ENCODE measurements at places on chromosomes 4 and X.
A peak's percentile ranks its signal among the peaks of the same experiment; 100 is the strongest.

GRCh38 chr4:162981823-162982222, 184.9 kb downstream of the NAF1 start:
- DNase-seq, result no peak

- no peak for DNase-seq
Observed at GRCh38 chr4:145081756-145082155, 16.2 kb downstream of the ANAPC10 start.

GRCh38 chrX:98795636-98796035, 1614.4 kb downstream of the PCDH19 start:
- peak; percentile 84 for DNase-seq

DNA sequence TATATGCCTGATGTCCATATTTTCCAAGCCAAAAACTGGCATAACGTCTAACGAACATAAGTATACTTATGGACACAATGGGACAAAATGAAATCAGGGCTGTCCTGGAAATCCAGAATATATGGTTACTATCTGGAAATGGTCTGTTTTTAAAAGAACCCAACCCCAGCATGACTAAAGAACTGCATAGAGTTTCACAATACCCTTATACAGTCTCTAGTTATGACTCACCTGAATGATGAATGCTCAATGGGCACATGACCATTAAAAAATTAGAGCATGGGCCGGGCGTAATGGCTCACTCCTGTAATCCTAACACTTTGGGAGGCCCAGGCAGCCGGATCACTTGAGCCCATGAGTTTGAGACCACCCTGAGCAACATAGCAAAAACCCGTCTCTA, 31.8 kb downstream of the AMMECR1 start:
- DNase-seq, result peak; percentile 62

GRCh38 chr4:40686081-40686913, 56.6 kb upstream of the RBM47 start:
- no peak for DNase-seq

DNA sequence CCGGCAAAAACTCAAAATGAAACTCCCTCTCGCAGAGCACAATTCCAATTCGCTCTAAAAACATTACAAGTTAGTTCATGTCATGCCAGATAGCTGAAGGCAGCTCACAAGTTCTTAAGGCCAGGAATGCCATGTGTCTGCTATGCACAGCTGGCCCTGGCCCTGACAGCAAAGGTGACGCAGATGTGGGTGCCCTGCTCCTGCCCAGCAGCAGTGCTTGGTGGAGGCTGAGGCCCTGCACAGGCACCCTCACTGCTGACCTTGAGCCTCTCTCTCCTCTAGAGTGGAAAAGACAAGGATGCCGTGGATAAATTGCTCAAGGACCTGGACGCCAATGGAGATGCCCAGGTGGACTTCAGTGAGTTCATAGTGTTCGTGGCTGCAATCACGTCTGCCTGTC, 2.9 kb downstream of the S100P start:
- peak; percentile 78 for DNase-seq

GRCh38 chrX:107600366-107600765, 27.9 kb upstream of the PRPS1 start:
- no peak for DNase-seq

- DNase-seq, result no peak
Observed at GRCh38 chr4:23697001-23697528, 192.8 kb downstream of the PPARGC1A start.

GRCh38 chrX:53421125-53421524, 1.3 kb downstream of the SMC1A start:
- no peak for DNase-seq

DNA sequence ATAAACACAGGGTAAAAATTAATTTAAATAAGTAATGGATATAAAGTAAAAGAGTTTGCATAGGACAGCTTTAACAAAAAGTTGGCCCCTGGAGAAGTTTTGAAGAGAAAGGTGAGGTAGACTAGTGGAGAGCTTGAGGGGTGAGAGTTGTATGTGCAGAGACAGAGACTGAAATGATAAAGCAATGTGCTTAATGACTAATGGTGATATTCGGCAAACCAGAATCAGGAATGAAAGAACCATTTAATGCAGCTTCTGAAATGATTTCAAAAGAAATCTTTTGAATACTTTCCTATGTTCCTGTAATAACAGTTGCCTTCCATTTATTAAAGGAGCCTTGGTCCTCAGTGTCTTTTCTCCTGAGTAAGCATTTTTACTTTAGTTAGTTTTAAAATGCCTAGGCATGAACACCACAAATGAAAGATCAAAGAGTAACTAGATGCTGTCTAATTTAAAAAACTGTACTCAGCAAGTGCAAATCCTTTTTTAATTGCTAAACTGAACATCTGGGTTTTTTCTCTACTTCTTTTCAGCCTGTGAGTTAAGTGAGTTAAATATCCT, 28.5 kb downstream of the CAMK2D start:
- no peak for DNase-seq

DNA sequence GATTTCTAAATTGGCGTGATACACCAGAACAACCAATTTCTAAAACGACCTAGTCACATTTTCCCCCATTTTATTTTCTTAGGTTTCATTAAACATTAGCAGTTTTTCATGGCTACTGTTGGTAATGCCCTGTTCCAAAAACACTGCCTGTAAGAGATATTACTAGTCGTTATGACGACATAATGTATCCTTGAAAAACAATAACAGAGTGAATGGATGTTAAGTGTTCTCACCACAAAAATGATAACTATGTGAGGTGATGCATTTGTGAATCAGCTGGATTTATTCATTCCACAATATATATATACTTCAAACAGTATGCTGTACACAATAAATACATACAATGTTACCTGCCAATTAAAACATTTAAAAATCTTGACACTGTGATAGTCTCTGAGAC, 1147.6 kb upstream of the PCDH10 start:
- DNase-seq, result peak; percentile 69

DNA sequence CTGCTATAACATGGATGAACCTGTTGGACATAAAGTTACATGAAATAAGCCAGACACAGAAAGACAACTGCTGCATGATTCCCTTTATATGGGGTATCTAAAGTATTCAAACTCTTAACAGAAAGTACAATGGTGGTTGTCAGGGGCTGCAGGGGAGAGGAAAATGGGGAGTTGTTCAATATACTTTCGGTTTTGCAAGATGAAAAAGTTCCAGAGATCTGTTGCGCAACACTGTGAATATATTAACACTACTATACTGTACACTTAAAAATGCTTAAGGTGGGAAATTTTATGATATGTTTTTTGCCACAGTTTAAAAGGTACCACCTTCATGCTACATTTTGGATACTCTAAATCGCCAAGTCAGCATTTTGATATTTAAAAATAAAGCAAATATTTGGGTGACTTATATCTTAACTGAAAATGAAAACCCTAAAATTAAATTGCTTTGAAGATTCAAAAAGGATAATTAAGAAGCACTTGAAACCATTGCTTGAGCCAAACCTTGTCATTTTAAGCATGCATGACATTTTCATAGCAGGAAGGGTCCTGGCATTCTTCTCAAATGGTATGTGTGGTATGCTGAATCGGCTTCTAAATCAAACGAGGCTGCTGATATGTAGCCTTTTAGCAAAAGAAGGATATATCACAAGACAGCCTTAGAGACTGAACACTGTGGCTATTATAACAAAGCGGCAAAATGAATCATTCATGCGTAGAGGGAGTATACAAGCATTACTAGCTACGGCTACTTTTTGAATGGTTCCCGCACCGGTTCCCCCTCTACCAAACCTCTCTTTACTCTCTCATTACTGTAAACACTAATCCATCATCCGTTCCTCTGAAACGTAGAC, 607.1 kb upstream of the DIPK2B start:
- DNase-seq, result no peak

DNA sequence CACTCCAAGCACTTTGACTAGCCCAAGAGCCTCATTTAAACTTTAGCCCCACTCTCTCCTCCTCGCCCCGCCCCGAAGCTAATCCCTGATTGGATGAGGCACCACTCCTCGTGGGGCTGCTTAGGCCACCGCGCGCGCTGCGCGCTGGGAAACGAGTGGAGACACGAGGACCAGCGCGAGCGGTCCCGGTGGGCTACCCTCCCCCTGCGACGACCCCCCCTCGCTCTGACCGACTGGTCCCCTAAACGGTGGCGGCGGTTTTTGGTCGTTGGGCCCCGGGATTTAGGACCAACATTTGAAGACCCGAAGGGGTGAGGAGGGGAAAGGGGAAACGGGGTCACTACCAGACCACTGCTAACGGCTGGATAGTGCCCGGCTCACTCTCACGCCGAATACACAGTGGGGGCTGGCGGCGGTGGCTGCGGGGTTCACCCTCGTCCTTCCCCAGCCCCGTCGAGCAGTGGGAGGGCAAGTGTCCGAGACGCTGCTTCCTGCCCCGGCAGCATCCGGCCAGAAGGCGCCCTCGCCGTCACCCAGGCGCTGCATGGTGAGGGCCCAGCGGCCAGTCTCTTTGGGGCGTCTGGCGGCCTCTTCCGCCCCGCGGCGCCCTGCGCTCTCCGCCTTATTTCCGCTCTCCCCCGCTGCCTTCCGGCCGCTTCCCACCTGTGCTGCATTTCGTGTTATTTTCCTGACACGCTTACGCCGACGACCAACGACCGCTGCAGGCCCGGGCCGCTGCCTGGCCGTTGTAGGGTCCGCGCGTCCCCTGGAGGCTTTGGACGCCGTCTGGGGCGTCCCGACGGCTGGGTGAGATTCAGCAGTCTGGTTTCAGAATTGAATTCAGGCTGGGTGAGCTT, at the start of gene RBM46:
Gene RBM46, plus strand, starts transcription at position 147 of the 857 bp plus-strand sequence. CDS start 15,481 bp downstream, outside the sequence.
- DNase-seq, result no peak

- DNase-seq, result no peak
Observed at GRCh38 chr4:94798808-94799207, 41.1 kb downstream of the BMPR1B start.

DNA sequence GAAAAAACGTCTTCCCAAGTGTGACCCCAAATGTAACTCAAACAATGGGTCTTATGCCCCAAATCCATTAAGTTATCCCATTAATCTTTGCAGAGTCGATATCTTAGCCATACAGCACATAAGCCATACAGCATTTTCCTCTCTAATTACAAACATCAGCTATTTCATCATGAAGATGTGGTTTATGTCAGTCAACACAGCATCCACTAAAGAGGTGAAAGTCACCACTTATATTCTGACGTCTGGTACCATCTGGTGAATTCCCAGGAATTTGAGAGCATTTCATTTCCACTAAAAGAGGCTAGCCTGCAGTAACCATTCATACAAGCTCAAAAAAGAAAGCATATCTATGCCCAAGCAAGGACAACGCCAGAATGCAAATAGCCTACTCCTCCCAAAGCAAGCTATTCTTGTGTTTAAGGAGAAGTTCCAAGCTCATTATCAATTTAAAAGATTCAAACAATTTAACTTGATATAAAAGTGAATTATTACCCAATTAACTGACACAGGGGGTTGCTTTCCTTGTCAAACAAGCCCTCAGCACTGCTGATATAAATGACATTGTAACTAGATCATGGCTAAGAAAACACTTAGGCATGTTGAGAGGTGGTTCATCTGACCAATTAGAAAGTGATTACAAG, 203.3 kb downstream of the ANTXR2 start:
- DNase-seq, result no peak

DNA sequence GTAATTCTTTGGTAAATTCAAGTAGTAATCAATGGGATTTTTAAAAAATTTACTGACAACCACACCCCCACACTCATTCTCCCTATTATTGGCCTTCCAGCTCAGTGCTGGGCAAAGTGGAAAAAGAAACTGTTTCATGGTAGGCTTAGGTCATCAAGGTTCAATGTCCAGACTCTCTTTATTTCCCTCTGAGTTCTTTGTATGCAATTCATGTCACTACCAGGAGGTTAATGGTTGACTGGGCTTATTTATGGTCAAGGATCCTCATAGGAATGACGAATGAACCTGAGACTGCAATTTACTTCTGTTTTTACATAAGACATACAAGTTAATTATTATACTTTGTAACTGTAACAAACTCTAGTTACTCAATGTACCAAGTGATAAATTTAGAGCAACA, 403.2 kb downstream of the KLHL13 start:
- no peak for DNase-seq

GRCh38 chr4:7275067-7275466, 82.7 kb downstream of the SORCS2 start:
- DNase-seq, result no peak

- DNase-seq, result no peak
Observed at GRCh38 chrX:105462186-105462585, 241.7 kb upstream of the TEX13A start.

- DNase-seq, result no peak
Observed at GRCh38 chrX:1577845-1578244, 13.6 kb upstream of the AKAP17A start.

- DNase-seq, result peak; percentile 33
Observed at GRCh38 chr4:105978684-105979296, 83.5 kb downstream of the NPNT start.
